Regular cardiac myocyte (primary cell): ENCODE measurements at places on chromosomes 5 and 9. TPM values are rescaled to one million over a fixed set of nuclear protein-coding genes. Genes with fewer than 3 reads are reported as not detected.

Gene COL27A1
- 5.2 and 9.9 TPM in 2 replicates for total RNA-seq

Gene NR2F1-AS1
- total RNA-seq: 19.7 and 20.3 TPM in 2 replicates

Gene ADAMTS12
- total RNA-seq: 57.8 and 71.5 TPM in 2 replicates

Gene MRPS27
- 67.4 and 84.4 TPM in 2 replicates for total RNA-seq

Gene ANKRD31
- 0.19 and 0.28 TPM in 2 replicates for total RNA-seq

Gene NUTM2G
- not detected in 2 replicates for total RNA-seq

Gene PCDHGB1
- 0.38 and 3.1 TPM in 2 replicates for total RNA-seq

Gene SLC6A3
- not detected in 2 replicates for total RNA-seq

Gene IFNK
- not detected in 2 replicates for total RNA-seq

Gene C5orf46
- total RNA-seq: 5.9 and 25.1 TPM in 2 replicates

Gene TAF11L10
- not detected in 2 replicates for total RNA-seq

Gene RASEF
- under 0.01 and 0.28 TPM in 2 replicates for total RNA-seq

Gene FAM200C
- total RNA-seq: 6.3 and 6.5 TPM in 2 replicates

Gene CYSTM1
- total RNA-seq: 8.4 and 16.9 TPM in 2 replicates

Gene PCDHGA6
- 1.5 and 3.1 TPM in 2 replicates for total RNA-seq

Gene DRD1
- total RNA-seq: under 0.01 TPM in 1 of 2 replicates, not detected in the other

Gene PSAT1
- 31.3 and 52.1 TPM in 2 replicates for total RNA-seq

Gene INIP
- 16.9 and 24.9 TPM in 2 replicates for total RNA-seq

Gene SNCAIP
- 0.19 and 0.85 TPM in 2 replicates for total RNA-seq

Gene C9orf153
- 0.19 and 0.56 TPM in 2 replicates for total RNA-seq

Gene CCL19
- not detected in 2 replicates for total RNA-seq

Gene ZDHHC11B
- total RNA-seq: under 0.01 TPM in 1 of 2 replicates, not detected in the other

Gene TERT
- not detected in 2 replicates for total RNA-seq

Gene C9orf50
- total RNA-seq: 0.28 TPM in 1 of 2 replicates, not detected in the other

Gene RUSC2
- total RNA-seq: 19.9 and 24.8 TPM in 2 replicates

Gene SAPCD2
- 0.85 and 10.4 TPM in 2 replicates for total RNA-seq

Gene ZNF354C
- 7.1 and 7.9 TPM in 2 replicates for total RNA-seq

Gene NSG2
- under 0.01 TPM in 1 of 2 replicates, not detected in the other for total RNA-seq

Gene DMGDH
- 0.58 and 3.7 TPM in 2 replicates for total RNA-seq

Gene PAEP
- not detected in 2 replicates for total RNA-seq

Gene FCN2
- total RNA-seq: 0.28 TPM in 1 of 2 replicates, not detected in the other

Gene DIPK1B
- total RNA-seq: 8.1 and 12.1 TPM in 2 replicates

Gene FGF10
- not detected in 2 replicates for total RNA-seq

Gene ALDH1A1
- 5.1 and 38.0 TPM in 2 replicates for total RNA-seq

Gene PHF24
- total RNA-seq: 0.28 TPM in 1 of 2 replicates, not detected in the other

Gene SPATA24
- 4.5 and 5.2 TPM in 2 replicates for total RNA-seq

Gene LAMC3
- under 0.01 TPM in 2 replicates for total RNA-seq

Gene C9
- total RNA-seq: 0.28 and 0.38 TPM in 2 replicates

Gene SURF4
- total RNA-seq: 726 and 791 TPM in 2 replicates

Gene NUP214
- 8.6 and 8.7 TPM in 2 replicates for total RNA-seq

Gene LVRN
- total RNA-seq: under 0.01 and 0.19 TPM in 2 replicates

Gene TEX48
- total RNA-seq: not detected in 2 replicates

Gene LTC4S
- total RNA-seq: 0.19 and 1.4 TPM in 2 replicates

Gene NLN
- total RNA-seq: 34.1 and 47.9 TPM in 2 replicates

Gene ADAMTSL1
- 38.6 and 63.1 TPM in 2 replicates for total RNA-seq

Gene ANXA2R
- 1.1 and 1.7 TPM in 2 replicates for total RNA-seq

Gene FRMD3
- total RNA-seq: 8.2 and 11.1 TPM in 2 replicates

Gene KCNMB1
- under 0.01 and 0.19 TPM in 2 replicates for total RNA-seq

Gene SLC6A19
- not detected in 2 replicates for total RNA-seq

Gene SPAAR
- 0.85 and 5.0 TPM in 2 replicates for total RNA-seq
